CD4-positive, alpha-beta T cell treated with Interleukin-1 beta for 1 hour (primary cell): ENCODE measurements at places on chromosomes 2 and 18.

DNA sequence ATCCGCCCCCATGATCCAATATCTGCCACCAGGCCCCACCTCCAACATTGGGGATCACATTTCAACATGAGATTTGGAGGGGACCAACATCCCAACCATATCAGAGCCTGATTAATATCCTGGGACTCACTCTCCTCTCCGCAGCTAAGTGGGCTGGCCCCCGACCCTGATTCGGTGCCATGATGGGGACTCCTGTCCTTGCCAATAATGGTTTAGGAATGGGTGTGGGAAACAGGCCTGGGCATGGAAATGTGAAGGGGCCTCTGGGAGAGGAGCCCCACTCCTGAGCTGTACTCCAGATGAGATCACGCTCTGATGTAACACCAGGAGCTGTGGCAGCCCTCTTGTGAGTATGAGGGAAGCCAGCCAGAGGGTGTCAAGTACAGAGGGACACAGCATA, 77.3 kb upstream of the SMAD7 start:
- DNase-seq: no peak

DNA sequence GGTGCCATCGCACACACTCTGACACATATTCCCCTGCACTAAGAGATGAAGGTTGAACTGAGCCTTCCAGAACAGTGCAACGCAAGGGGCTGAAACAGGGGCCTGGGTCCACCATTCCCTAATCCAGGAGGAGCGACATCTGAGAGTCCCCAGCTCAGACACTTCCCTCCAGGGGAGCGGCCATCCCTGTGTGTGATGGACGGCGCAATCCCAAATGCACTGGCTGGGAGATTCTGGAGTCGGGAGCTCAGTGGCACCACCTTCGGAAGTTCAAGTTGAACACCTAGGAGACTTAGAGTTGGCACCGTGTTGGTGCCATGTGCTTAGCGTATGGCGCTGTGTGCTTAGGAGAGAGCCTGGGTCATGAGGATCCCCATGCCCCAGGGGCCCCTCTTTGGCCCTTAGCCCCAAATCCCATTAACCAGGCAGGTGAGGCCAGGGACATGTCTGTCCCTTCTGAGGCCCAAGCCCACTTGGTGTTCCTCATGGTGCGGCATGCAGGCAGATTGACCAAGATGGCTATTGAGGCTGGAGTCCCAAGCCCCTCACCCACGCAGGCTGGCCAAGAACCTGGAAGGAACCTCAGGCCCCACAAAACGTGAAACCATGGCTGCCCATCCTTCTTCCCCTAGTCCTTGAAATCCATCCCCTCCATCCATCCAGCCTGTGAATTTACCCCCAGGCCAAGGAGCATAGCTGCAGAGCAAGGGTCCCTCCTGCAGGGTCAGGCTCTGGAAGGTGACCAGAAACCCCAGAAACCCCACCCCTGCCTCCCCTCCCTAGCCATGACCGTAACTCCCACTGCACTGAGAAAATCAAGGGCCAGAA, 114.1 kb upstream of the OTOS start:
- DNase-seq: no peak

GRCh38 chr2:172412984-172413492, 14.3 kb upstream of the ITGA6 start:
- DNase-seq: no peak

DNA sequence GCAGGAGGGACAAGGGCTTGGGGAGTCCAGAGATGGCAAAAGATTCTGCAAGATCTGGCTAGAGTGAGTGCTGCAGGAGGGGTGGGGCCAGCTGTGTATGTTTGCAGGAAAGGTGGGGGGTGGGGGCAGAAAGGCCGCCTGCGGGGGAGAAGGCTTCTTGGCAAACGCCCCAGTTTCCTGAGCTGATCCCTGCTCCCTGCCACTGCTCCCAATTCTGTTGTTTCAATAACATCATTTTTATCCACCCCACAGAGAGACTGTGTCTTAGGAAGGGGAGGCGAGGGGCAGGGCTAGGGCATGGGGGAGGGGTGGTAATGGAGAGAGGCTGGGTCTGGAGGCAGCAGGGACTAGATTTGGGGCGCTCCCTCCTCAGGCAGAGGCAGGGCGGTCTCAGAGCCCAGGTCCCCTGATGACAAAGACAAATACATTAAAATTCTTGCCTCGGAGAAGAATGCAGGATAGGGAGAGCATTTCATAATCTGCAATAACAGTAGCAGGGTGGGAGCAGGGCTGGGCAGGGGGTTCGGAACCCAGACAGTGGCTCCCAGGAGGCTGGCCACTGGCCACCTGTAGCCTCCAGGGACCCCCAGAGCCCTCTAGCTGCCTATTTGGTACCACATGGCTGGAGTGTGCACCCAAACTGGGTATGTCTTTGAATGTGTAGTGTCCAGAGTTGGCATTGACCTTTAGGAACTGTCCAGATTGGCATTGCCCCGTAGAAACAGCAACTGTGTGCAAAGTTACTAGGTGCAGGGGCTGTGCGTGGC, 2.1 kb upstream of the WNT6 start:
- no peak for DNase-seq

DNA sequence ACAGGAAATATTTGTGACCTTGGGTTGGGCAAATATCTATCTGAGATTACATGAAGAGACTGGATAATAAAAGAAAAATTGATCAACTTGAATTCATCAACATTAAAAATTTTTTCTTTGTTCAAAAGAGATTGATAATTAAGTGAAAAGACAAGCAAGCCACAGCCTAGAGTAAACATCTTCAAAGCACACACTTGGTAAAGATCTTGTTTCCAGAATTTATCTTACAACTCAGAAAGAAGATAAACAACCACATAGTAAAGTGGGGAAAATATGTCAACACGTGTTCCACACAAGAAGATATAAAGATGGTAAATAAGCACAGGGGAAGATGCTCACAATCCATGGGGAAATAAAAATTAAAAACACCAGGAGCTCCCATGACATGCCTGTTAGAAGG, 195.9 kb downstream of the SOX11 start:
- no peak for DNase-seq

- no peak for DNase-seq
Measured at GRCh38 chr2:90207454-90208058, 1516.1 kb downstream of the RPIA start.

- DNase-seq: no peak
Measured at GRCh38 chr2:10338270-10339188, 35.8 kb downstream of the HPCAL1 start.

DNA sequence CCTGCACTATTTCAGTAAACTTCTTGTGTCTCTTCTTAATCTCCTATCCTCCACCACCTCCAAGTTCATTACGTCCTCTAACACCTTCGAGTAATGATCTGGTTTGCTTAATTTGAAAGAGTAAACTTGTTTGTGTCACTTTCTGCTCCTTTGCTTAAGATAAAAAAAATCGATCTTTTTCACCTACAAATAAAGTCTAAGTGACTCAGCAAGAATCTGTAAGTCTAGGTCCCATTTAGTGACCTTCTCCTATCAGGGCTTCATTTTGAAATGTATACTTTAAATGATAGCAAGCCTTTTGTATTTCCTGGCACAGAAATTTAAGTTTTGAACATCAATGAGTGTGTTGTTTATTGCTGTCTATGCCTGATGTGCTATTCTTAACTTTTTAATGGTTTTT, 260.9 kb upstream of the TFPI start:
- no peak for DNase-seq

GRCh38 chr18:74608681-74609080, 11.0 kb downstream of the ZNF407 start:
- no peak for DNase-seq

DNA sequence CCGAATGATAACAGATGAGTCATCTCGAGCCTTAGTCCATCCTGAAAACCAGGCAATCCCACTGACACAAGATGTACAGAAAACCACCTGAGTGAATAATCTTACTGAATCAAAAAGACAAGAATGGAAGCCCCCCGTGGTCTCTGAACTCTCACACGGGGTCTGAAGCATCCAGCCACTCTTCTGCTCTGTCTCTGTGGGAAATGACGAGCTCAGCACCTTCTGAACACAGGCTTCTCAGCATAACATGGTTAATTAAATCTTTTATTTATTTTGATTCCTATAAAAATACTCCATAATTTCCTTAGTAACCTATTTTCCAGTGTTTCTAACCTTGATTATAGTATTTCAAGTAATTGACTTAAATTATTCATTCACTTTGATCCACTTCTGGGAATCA, 203.7 kb downstream of the TMEM163 start:
- DNase-seq: no peak

DNA sequence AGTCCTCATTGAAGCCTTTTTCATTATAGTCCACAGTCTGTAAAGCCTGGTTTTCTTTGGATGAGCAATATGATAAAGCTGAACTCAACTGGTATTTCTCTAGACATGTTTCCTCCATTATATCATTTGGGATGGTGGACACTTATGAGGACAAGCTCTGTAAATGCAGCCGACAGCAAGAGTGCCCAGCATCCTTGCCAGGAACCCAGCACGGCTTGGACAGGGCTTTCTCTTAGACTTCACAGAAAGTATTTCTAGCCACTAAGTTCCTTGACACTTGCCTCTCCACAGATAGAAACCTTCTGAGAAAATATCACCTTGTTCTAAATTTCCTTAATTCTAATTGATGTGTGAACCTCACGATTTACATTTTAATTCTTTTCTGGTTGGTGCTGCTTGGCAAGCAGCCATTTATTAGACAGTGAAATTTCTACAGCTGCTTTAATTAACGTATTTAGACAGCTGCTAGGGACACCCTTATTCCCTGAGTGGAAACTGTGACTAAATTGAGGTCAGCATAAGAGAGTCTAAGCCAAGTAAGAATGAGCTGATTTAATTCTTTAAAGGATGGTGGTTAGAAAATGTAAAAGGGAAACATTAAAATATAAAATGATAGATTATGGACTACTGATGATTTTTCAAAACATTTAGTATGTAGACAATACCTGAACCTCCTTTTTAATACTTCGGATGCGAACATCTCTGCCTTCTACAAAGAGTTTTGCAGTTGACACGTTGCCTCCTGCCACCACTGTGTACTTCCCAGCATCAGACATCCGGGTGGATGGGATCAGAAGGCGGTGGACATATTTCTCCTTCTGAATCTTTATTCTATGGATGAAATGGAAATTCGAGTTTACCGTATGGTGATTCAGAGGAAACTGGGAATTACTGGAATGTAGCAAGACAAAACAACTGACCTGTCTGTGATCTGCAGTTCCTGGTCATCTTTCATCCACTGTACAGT, 39.8 kb downstream of the TTN start:
- no peak for DNase-seq

DNA sequence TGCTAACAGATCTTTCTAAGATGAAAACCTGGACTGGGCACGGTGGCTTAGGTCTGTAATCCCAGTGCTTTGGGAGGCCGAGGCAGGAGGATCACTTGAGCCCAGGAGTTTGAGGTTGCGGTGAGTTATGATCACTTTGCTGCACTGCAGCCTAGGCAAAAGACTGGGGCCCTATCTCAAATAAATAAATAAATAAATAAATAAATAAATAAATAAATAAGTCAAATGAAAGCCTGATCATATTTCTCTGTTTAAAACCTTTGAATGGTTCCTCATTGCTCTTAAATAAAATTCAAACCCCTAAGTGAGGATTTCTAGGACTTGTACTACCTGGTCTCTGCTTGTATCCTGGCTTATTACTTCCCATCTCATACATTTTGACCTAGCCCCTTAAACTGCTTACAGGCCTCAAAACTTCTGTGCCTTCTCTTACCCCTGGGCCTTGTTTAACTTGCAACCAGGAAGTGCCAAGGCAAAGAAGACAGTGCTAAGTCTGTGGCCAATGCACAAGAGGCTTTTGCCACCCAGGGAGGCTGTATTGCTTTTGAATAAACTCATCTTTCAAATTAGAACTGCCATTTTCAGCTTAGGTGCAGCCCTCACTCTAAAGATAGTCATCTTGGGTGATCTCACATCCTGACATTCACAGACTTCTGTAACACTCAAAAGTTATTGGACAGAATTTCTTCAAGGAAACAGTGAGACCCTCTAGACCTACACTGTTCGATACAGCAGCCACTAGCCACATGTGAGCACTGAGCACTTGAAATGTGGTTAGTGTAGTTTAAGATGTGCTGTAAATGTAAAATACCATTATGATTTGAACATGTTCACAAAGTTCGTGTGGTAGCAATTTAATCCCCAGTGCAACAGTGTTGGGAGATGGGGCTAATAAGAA, 73.7 kb downstream of the POLE4 start:
- DNase-seq: no peak

GRCh38 chr2:233818639-233819621, 35.4 kb downstream of the HJURP start:
- DNase-seq: no peak

DNA sequence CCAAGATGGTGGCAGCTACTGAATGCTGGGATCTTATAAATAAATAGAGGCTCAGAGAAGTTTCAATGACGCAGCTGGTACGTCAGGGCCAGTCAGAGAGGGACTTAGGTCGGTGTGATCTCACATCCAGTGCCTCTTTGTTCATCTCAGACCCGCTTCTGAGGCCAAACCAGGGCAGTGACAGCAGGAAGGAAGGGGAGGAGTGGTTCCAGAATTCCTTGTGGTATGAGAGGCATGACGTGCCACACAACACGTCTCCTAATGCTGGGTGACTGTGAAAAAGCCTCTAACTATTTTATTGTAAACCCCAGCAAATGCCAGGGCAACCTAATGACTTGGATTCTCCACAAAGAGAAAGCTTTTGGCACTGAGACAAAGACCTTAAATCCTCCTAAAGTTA, 423.3 kb downstream of the LPIN1 start:
- DNase-seq: peak; percentile 55

GRCh38 chr2:79191081-79191480, 31.5 kb upstream of the REG3A start:
- DNase-seq: no peak

DNA sequence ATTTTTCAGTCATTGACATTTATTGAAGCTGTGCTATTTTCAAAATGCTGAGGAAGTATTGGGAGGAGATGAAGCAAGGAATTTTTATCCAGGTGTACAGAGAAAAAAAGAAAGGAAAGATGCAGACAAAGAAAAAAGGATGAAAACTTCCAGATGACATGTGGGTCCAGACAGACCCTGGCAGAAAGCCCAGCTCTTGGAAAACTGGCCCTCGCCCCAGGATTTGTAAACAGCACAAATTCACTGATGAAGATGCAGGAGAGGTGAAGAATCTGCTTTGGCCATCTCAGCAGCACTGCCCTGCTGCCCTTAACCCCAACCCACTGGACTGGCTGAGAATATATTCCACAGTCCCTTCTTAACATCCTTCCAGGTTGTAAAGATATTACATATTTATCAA, 12.5 kb downstream of the TACR1 start:
- DNase-seq: no peak

GRCh38 chr2:151405376-151405775, 4.3 kb upstream of the RIF1 start:
- no peak for DNase-seq

DNA sequence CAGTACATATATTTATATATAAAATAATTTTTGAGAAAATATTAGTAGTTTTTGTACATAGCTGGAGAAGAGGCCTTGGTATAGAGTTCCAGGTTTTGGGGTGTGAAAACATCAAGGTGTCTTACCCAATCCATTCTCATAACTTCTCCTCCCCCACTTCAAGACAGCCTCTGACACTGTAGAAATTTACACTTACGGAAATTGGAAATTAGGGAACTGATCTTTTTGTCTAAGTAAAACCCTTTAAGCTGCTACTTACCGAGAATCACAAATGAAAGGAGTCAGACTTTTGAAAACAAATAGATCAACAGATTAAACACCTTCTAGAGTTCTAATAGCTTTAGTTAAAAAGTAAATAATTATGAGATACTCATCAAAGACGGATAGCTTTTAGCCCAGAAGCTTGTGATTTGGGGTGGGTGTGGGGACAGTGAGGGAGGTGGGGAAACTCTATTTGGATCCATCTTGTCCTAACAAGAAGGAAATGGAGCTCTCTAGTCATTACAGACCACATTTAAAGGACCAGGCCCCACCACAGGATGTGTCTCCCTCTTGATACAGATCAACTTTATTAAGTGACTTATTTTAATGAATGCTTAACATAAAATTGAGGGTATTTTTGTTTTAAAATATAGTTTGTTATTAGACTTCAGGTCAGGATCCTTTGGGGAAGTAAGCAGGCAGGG, 11.1 kb upstream of the FBXO11 start:
- no peak for DNase-seq
